ENCODE measurements at places on chromosomes 11 and 22.

GRCh38 chr11:94830722-94831510 is 62.8 kb downstream of the AMOTL1 start:
- DNase-seq, result no peak

DNA sequence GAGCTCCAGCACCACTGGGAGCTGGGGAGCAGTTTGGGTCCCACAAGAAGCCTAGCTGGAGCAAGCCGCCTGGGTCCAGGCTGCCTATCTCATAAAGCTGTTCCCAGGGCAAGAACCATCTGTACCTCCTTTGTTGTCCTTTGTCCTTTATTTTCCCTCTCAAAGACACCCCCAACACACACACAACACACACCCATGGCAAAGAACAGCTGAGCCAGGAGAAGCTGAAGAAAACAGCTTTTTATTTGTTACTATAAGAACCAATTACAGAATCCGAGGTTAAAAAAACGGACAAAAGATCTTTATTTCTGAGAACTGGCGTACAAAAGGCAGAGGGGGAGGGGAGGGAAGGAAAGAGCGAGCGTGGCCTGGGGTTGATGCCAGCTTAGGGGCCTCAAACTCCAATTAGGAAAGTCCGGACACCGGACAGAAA is 1.7 kb upstream of the TUT1 start:
- no peak for DNase-seq

DNA sequence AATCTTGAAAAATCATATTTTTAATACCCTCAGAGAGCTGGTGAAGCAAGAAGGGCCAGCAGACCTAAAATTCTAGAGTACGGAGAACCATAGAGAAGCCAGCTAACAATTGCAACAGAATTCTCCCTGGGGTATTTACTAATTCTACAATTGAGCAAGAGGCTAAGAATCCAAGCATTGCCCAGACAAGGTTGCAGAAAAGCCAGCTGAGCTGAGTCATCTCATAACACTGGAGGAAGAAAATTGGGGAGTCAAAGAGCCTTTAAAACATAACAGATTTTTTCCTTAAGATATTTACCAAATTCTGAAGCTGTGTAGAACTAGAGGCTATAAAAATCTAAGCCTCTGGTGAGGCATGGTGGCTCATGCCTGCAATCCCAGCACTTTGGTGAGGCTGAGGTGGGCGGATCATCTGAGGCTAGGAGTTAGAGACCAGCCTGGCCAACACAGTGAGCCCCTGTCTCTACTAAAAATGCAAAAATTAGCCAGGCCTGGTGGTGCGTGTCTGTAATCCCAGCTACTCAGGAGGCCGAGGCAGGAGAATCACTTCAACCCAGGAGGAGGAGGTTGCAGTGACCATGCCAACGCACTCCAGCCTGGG is 13.6 kb upstream of the TMEM216 start:
- no peak for DNase-seq

- no peak for DNase-seq
Observed at GRCh38 chr22:22720724-22721261, 76.4 kb downstream of the GGTLC2 start.

DNA sequence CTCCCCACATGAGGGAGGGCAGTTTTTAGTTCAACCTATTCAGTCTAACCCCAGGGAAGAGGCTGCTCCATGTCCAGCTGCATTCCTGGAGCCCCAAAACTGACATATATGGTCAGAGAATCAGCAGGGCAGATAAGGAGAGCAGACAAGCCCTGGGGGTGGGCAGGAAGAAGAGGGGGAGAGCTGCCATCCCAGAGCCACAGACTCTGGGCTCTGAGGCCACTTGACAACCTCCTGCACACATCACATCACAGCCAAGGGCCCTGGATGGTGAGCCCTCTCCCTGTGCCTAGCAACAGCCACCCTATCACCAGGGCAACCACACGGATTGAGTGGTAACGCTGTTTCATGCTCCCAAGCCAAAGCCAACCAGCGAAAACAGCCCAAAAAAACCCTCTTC is 3.1 kb downstream of the ARHGAP1 start:
- DNase-seq, result no peak

GRCh38 chr11:66072518-66072917 is 2.4 kb downstream of the PACS1 start:
- DNase-seq, result no peak

DNA sequence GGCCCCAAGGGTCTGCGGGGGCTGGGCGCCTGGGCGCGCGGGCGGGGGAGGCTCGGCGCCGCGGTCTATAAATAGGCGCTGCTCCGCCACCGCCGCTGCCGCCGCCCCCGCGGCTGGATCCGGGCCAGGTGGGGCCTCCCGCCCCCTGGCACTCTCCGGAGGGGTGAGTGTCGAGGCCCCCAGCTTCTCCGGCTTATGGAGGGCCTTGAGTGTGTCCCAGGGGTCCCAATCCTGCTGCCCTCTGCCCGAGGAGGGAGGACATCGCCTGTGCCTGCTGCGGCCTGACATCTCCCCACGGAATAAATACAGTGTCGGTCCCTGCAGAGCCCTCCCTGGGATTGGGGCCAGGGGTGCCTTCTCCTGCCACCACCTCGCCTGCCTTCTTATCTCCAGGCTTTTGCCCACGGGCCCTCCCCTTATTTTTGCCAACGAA is 4.3 kb upstream of the GP1BB start:
- no peak for DNase-seq

GRCh38 chr11:35260342-35260985 is 121.5 kb downstream of the CD44 start:
- DNase-seq, result no peak

- DNase-seq, result no peak
Observed at GRCh38 chr11:291281-292210, 2.6 kb downstream of the PGGHG start.

DNA sequence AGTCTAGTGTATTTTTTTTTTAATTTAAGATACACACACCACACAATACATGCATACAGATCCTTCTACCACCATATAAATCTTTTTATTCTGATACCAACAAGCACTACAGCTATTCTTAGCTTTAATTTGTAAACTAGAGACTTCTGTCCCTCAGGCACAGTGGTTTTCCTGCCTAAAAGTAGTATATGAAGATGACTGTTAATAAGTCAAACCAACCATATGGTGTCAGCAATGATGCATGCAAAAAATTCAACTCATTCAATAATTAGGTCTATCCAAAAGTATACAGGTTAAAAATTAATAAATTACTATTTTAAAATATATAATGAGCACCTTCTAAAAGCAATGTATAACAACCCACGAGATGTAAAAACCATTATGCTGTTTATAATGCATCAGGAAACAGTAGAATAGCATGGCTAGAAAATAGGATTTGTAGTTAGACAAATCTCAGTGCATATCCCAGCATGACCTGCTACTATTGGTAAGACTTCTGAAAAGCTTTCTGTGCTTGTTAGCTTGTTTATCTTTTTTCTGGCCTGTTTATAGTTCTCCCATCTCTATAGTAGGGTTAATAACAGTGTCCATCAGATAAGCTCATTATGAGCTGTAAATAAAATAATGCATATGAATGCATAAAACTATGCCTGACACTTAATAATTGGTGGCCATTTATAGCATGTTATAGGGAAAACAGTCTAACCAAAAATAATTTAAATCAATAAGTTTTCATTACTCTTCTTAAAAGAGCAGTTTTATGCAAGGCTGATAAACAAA is 10.2 kb downstream of the RAB38 start:
- no peak for DNase-seq

- no peak for DNase-seq
Observed at GRCh38 chr11:114209904-114210303, 86.3 kb upstream of the NNMT start.

- no peak for DNase-seq
Observed at GRCh38 chr22:19110064-19110458, 12.2 kb downstream of the DGCR2 start.

GRCh38 chr11:123216249-123216648 is 21.2 kb upstream of the CLMP start:
- no peak for DNase-seq

GRCh38 chr11:9660886-9661285 is 3.0 kb upstream of the SWAP70 start:
- DNase-seq, result no peak
